ENCODE measurements at places on chromosomes 4 and X.
A peak's percentile ranks its signal among the peaks of the same experiment; 100 is the strongest.

GRCh38 chr4:11014199-11014598, 329.6 kb upstream of the CLNK start:
- no peak for DNase-seq

DNA sequence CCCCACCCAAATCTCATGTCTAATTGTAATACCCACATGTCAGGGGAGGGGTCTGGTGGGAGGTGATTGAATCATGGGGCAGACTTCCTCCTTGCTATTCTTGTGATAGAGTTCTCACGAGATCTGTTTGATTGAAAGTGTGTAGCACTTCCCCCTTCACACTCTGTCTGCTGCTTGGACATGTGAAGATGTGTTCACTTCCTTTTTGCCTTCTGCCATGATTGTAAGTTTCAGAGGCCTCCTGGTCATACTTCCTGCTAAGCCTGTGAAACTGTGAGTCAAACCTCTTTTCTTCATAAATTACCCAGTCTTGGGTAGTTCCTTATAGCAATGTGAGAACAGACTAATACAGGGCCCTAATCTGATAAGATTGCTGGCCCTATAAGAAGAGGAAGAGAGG, 1514.8 kb downstream of the RPA4 start:
- DNase-seq: no peak

GRCh38 chr4:82097504-82097903, 276.3 kb downstream of the HNRNPD start:
- DNase-seq: no peak

- DNase-seq: no peak
Observed at GRCh38 chr4:103136671-103137445, 37.2 kb upstream of the BDH2 start.

- DNase-seq: no peak
Observed at GRCh38 chrX:98939456-98939855, 1470.6 kb downstream of the PCDH19 start.

- no peak for DNase-seq
Observed at GRCh38 chrX:98956014-98956413, 1454.1 kb downstream of the PCDH19 start.

DNA sequence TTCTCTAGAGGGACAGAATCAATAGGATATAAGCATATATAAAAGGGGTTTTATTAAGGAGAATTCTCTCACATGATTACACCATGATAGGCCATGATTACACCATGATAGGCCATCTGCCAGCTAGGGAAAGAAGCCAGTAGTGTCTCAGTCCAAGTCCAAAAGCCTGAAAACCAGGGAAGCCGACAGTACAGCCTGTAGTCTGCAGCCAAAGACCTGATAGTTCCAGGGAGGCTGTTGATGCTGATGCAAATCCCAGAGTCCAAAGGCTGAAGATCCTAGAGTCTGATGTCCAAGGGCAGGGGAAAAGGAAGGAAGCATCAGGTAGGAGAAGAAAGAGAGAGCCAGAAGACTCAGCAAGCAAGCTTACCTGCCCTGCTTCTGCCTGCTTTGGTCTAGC, 411.3 kb upstream of the EMCN start:
- no peak for DNase-seq

- DNase-seq: no peak
Observed at GRCh38 chrX:29824176-29824906, 391.0 kb upstream of the MAGEB2 start.

DNA sequence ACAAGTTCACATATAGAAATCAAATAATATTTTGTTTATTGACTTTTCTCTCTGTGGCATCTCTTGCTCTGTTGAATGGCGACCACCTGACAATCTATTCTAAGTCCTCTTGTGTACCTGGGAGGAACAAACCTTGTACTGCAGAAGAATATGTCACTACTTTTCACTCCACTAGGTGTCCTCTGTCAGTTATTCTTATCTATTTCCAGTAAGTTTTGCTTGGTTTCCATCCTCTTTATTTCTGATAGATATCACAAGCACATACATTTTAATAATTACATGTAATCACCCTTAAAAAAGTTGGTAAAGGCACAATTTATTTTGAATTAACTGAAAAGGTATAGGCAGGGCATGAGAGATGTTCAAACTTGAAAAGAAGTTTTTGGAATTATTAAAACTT, 238.4 kb downstream of the SNCA start:
- no peak for DNase-seq

DNA sequence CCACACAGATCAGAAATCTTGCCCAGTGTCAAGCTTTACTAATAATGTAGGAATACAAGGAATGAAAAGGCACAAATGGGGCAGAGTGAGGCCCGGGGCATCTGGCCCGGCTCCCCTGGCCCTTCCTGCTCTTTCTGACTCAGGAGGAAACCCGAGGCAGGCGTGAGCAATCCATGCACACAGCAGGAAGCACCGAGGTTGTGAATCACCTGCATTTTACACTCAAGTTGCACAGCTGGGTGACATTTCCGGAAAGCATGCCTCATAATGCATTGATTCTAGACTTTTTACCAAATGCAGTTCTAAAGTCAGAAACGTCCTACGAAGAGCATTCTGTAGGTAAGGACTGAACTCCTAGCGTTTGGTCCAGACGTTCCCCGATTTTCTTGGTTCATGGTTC, 38.9 kb downstream of the PRIMPOL start:
- DNase-seq: no peak

DNA sequence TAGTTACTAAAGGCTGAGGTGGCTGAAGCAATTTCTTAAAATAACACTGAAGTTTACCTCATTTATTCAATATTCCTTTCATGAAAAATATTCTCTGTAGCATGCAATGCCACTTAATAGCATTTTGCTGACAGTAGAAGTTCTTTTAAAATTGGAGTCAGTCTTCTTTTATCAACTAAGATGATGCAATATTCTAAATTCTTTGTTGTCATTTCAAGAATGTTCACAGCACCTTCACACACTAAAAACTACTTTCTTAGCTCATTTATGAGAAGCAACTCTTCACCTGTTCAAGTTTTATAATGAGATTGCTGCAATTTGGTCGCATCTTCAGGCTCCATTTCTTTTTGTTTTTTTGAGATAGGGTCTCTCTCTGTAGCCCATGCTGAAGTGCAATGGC, 48.8 kb downstream of the ANAPC10 start:
- DNase-seq: no peak

DNA sequence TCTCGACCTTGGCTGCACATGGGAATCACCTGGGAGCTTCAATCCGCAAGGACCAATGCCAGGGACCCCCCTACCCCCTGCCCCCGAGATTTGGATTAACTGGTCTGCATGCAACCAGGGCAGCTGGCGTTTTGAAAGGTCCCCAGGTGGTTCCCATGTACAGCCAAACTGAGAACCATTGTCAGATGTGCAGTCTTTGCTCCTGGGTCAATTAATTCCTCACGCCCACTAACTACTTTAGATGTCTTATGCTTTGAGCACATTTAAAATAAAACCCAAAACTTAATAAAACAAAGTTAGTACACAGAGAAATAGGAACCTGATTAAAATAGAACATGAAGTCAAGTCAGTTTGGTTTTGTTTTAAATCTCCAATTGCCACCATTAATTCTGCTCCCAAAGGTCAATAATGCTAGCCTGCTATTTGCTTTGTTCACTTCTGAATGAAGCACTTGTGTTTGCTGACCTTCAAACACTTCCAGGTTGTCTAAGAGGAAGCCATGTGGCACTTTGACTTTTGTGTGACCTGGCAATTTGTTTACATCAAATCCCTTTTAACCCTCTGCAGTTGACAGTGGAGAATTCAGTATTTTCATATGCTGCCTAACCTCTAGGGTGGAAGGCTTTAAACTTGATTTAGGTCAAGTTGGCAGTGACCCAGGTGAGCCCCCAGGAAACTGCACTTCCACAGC, 27.2 kb upstream of the TMSB4X start:
- no peak for DNase-seq

GRCh38 chrX:19005909-19006308, 22.0 kb upstream of the PHKA2 start:
- DNase-seq: no peak

- DNase-seq: no peak
Observed at GRCh38 chr4:9685692-9686091, 95.7 kb upstream of the DRD5 start.

DNA sequence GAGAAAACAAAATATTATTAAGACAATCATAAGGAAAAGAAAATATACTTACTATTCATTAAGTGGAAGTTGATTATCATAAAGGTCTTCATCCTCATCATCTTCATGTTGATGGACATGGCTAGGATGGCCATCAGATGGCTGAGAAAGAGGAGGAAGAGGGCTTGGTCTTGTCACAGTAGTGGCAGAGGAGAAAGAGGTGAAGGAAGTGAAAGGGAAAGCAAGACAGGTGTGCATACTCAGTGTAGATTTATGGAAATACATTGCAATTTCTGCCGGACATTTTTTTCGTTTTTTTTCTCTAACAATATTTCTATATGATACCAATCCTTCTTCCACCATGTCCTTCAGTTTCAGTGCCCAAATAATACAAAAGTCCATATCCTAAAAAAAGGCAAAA, 1409.8 kb downstream of the PCDH7 start:
- DNase-seq: no peak

- DNase-seq: peak; percentile 40
Observed at GRCh38 chrX:13742397-13743176, 8.0 kb downstream of the OFD1 start.

DNA sequence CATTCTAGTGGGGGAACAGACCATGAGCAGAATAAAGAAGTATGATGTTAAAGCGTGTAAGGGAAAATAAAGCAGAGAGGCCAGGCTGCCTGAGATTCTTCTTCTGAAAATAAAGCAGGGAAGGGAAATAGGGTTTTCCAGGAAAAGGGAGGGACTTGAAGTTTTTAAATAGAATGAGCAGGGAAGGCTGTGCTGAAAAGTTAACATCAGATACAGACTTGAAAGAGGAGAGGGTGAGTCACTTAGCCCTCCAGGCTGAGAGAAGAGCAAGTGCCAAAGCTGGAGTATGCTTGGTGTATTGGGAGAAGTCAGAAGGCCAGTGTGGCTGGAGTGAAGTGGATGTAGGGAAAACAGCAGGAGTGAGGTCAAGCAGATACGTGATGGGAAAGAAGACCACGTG, 10.0 kb upstream of the PLK4 start:
- DNase-seq: no peak

GRCh38 chr4:108036213-108036612, 46.5 kb downstream of the HADH start:
- DNase-seq: peak; percentile 5

DNA sequence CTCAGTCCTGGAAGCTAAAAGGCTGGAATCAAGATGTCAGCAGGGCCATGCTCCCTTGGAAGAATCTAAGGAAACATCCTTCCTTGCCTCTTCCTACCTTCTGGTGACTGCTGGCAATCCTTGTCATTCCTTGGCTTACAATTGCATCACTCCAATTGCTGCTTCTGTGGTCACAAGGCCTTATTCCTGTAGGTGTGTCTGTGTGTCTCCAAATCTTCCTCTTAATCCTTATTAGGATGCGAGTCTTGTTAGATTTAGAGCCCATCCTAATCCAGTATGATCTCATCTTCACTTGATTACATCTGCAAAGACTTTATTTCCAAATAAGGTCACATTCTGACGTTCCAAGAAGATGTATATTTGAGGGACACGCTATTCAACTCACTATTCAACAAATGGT, 52.2 kb downstream of the SMIM20 start:
- DNase-seq: no peak

GRCh38 chr4:2451036-2451520, 17.8 kb upstream of the RNF4 start:
- DNase-seq: no peak

GRCh38 chr4:63169836-63170235, 1239.4 kb downstream of the TECRL start:
- DNase-seq: no peak

DNA sequence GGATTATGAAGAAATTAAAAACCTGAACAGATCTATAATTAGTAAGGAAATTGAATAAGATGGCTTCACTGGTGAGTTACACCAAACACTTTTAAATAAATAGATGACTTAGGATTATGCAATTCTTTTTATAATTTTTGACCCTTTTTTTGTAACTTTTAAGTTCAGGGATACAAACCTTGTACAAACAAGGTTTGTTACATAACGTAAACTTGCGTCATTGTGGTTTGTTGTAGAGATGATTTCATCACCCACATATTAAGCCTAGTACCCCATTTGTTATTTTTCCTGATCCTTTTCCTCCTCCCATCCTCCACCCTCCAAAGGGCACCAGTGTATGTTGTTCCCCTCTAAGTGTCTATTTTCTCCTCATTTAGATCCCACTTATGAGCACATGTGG, 75.7 kb downstream of the CPEB2 start:
- DNase-seq: no peak

- DNase-seq: no peak
Observed at GRCh38 chrX:115582616-115583495, 21.9 kb downstream of the PLS3 start.

- DNase-seq: no peak
Observed at GRCh38 chr4:74830928-74831327, 36.6 kb upstream of the BTC start.

DNA sequence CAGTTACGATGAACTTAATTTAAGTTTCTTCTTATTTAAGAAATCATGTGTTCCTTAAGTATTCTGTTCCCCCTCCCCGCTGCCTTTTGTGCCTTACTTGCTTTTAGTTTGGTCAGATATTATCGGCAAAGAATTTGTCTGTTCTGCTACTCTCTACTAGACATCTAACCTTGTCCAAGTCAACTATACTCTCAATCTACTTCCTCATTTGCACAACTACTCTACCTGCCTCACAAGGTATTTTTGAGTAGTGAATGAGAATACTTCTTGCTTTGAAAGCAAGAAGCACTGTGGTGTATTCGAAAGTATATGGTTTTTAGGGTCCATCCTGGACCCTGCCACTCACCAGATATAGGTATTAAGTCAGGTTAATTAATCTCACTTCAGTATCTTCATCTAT, 8.0 kb upstream of the KLHL5 start:
- no peak for DNase-seq

DNA sequence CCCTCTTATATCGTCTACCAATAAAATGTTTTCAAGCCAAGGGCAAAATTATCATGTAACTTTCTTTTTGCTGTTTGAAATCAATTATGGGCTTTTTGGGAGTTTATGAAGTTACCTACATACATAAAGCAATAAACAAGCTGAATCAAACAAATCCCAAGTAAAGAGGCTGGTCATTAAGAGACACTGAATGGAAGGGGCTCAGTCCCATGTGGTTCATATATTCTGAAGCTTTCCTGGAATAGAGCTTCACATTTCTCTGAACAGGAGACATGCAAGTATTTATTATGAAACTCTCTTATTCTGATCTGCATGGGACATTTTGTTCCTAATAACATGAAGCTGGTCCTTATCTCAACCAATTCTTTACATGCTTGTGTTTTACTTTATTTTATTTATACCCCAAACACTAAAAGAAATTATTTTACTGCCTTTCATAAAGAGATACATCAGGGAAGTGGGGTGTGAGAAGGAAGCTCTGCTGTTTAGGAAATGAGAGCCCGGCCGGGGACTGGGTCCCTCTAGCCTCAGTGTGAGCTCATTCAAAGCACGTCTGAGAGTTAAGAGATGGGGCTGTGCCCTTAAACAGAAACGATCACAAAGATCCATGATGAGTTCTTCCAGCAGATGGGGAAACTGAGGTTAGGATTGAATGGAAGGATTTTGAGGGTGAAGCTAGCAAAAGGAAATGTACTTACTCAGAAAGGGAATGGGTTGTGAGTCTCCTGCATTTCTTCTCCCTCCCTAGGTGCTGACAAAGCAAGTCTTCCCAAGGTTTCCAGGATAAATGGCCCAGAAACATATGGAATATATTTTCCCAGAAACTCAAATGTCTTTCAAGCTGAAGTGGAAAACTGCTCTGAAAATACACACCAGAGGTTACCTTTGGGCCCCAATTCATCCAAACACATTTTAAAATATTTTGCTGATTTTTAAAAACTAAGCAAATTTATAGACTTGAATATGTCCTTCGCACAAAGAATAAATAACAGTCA, 93.1 kb upstream of the LNX1 start:
- no peak for DNase-seq

- DNase-seq: no peak
Observed at GRCh38 chr4:53902786-53903185, 161.6 kb downstream of the CHIC2 start.
